Kidney (tissue), 22 donors: ENCODE measurements at places on chromosomes 3 and 15.
A peak's percentile ranks its signal among the peaks of the same experiment; 100 is the strongest.

- DNase-seq = peak; percentile 83
Measured at GRCh38 chr3:193788189-193788991, 195.4 kb downstream of the OPA1 start.

- no peak for DNase-seq
Measured at GRCh38 chr3:150223558-150223957, 184.5 kb upstream of the TSC22D2 start.

DNA sequence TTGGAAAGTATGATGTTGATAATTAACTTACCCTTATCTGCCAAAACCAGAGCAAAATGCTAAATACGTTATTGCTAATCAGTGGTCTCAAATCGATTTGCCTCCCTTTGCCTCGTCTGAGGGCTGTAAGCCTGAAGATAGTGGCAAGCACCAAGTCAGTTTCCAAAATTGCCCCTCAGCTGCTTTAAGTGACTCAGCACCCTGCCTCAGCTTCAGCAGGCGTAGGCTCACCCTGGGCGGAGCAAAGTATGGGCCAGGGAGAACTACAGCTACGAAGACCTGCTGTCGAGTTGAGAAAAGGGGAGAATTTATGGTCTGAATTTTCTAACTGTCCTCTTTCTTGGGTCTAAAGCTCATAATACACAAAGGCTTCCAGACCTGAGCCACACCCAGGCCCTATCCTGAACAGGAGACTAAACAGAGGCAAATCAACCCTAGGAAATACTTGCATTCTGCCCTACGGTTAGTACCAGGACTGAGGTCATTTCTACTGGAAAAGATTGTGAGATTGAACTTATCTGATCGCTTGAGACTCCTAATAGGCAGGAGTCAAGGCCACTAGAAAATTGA, 59.7 kb downstream of the DCUN1D1 start:
- no peak for DNase-seq

GRCh38 chr3:12886106-12886679, 44.8 kb upstream of the RPL32 start:
- DNase-seq = no peak

GRCh38 chr3:169085827-169086226, 577.7 kb downstream of the MECOM start:
- no peak for DNase-seq

DNA sequence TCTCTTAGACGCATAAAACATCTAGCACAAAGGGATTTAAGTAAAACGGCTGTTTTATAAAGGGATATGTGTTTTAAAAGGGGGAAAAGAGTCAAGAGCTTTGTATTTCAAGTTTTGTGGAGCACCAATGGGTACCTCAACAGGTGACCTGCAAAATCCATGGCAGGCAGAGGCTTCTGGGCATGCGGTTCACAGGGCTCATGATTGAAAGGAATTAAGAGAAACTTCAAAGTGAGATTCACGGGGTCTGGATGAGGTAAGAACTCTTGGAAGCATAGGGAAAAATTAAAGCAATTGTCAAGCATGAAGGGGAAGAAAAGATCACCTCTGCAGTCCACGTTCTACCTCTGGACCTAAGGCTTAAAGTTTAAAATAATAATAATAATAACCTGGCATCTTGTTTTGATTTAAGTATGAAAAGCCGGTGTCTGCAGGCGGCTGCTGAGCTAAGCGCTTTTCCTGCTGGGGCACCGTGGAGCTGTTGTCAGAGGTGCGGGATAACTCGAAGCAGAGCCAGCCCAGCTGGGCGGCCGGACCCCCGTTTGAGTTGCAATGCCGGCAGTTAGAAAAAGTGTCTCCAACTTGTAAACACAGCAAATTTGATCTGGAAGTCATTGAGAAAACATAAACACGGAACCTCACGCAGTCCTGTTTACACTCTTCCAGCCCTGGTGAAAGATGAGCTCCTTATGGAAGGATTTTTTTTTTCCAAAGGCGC, 40.5 kb downstream of the HES1 start:
- DNase-seq = peak; percentile 60

DNA sequence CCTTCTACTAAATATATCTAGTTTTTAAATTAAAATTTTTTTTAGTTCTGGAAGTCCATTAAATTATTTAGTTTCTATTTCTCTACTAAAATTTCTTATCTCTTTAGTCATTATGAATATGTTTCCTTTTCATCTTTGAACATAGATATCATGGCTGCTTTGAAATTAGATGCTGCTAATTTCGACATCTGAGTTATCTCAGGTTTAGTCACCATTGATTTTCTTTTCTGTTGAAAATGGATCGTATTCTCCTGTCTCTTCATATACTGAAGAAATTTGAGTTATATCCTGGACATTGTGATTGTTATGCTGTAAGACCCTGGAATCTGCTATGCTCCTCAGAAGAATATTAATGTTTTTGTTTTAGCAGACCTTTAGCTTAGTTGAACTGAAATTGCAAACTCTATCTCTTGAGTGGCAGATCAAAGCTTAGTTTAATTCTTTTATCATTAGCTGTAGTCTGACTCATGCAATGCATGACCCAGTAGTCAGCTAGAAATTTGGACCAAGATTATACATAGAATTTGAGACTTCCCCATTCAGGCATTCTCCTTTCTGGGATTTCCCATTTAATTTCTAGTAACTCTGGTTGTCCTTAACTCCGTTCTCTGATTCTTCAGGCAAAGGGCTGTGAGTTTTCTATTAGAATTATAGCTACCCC, 439.8 kb upstream of the IL12A start:
- no peak for DNase-seq

- no peak for DNase-seq
Measured at GRCh38 chr15:27741226-27741860, 357.8 kb downstream of the OCA2 start.

DNA sequence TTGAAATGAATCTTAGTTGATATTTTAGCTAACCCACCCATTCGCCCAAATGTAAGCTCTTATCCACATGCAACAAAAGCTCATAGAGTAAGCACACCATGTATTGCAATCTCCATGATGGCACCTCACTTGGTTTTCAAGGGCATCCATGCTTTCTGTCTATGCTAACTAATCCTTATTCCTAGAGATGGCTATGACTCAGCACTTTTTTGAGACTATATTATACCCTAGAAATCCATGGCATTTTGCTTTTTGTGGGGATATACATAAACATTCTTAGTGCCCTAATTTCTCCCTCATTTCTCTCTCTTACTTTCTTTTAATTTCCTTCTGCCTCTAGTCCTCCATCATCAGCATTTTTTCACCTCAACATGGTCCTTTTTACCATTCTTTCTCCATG, 168.5 kb upstream of the STT3B start:
- DNase-seq = no peak

GRCh38 chr15:64850778-64851502, 9.2 kb downstream of the PLEKHO2 start:
- DNase-seq = no peak

GRCh38 chr3:37673401-37673800, 188.3 kb upstream of the CTDSPL start:
- no peak for DNase-seq

GRCh38 chr3:196541684-196542445, 26.5 kb downstream of the WDR53 start:
- DNase-seq = no peak

GRCh38 chr3:84836961-84837360, 121.8 kb upstream of the CADM2 start:
- DNase-seq = peak; percentile 59

DNA sequence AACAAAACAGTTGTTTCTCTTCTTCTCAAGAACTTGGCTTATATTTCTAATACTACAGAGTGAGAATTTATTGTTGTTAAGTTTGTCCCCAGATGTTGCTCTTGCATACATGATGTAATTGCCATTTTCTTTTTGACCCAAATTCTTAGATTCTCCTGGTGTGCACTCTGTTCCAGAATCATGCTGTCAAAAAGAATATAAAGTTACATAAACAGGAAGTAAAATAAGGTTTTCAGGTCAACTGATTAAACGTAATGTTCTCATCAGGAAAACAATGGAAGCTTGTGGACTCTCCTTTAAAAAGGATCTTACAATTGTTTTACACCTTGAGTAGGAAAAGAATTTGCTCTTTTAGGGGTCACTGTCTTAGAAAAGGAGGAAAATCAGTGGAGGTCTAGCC, 121.8 kb downstream of the ADAM10 start:
- no peak for DNase-seq

DNA sequence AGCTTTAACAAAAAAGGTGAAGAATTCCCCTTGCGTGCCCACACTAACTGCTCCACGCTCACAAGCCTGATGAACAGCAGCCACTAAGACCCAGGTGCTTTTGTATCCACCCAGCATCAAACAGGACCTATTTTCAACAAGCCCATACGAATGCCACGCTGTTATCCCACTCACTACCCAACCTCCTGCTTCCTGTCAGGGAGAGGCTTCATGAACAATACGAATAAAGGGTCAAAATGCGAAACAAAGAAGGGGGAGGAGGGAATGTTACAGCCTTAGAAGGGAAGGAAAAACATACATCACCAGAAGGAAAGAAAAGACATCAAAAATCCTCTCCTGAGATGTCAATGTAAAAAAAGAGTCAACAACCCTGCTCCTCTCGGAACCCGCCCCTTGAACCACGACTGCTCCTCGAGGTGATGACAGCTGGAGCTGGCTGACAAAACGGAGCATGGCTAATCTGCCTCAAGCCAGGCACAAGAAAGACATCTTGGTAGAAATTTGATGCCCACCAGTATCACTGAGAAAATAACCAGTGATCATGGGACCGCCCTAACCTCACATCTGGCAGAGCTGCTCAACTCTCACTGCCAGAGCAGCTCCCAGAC, 9.7 kb downstream of the ERC2 start:
- DNase-seq = no peak

DNA sequence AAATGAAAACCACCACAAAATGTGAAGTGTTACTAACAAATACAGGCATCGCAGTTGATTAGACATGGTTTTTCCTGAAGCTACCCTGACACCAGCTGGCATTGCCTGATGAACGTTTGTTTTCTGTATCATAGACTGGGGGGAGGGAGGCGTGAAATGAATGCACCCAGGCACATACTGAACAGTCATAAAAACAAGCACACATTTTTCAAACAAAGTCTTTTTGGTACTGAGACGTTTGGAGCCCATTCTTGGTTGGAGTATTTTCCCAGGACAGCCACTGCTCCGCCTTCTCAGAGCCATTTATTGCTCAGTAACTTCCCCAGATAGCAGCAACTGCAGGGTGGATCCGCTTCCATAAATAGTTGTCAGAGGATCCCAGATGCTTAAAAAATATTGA, 52.4 kb downstream of the KLF13 start:
- no peak for DNase-seq

- DNase-seq = no peak
Measured at GRCh38 chr3:108345492-108346205, 49.3 kb downstream of the HHLA2 start.

DNA sequence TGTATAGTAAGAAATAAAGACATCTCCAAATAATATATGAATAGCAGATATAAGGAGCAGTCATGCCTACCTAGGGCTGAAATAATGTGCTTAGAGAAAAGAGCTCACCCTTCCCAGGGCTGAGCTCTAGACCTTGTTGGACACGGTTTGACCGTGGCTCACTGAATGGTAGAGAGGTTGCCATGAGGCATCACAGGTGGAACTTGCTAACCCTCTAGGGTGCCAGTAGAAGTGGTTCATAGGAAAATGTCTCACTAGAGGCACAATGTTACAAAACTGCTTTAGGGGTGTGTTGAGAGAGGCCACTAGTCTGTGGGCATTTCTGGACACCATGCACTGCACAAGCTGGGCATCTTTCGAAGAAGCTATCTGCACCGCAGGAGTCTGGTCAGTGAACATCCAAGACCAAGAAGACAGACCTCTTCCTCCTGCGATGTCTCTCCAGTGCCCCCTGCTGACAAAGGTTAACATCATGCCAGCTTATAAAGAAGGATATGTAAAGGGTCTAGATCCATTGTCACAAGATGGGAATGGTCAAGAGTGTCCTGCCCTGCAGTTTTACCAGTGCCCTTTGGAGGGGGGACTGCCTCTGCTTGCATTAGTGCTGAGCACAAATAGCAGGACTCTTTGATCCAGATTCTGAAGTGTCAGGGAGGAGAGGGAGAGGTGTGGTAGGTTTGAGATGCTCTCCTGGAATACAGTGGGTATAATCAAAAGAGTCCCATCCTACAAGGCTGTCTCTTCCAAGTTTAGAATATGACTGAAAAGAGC, 266.8 kb downstream of the ZNF385D start:
- DNase-seq = peak; percentile 80

DNA sequence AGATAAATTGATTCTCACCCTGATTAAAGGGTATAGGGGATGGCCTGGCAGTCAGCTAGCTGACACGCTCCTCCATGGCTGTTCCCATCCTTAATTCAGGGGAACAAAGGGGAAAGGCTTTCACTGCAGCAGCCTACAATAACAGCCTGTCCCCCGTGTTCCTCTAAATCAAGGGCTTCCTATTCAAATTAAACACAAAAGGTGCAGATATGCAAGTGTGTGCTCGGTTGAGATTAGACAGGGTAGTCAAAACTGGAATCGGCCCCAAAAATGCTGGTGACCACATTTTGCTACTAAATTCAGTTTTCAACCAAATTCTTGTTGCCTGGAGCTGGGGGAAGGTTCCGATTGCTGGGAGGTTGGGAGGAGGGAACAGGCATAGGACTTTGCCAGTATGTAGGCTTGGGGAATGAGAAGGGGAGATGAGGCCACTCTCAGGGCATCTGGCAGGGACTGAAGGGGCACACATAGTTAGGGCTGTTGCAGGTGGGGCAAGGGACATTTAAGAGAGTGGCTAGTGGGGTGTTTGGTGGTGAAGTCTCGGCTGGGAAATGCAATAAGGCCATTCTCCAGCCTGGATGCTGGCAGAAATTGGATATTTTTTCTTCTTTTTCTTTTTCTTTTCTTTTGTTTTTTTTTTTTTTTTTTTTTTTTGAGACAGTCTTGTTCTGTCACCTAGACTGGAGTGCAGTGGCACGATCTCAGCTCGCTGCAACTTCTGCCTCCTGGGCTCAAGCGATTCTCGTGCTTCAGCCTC, 32.9 kb upstream of the CTSH start:
- DNase-seq = no peak

- DNase-seq = no peak
Measured at GRCh38 chr15:93324186-93324975, 235.4 kb upstream of the RGMA start.

- DNase-seq = peak; percentile 10
Measured at GRCh38 chr3:157913741-157914150, 192.5 kb downstream of the SHOX2 start.

- DNase-seq = peak; percentile 71
Measured at GRCh38 chr15:61155741-61156700, 73.1 kb downstream of the RORA start.
